Eye (tissue), 1 donor: ENCODE measurements at places on chromosomes 6 and 20.

- DNase-seq = no peak
Observed at GRCh38 chr6:404685-405423, 13.3 kb downstream of the IRF4 start.

- DNase-seq = peak; percentile 61
Observed at GRCh38 chr6:52407467-52407866, 12.7 kb upstream of the EFHC1 start.

GRCh38 chr6:141484711-141485110, 648.0 kb upstream of the GJE1 start:
- DNase-seq = no peak

DNA sequence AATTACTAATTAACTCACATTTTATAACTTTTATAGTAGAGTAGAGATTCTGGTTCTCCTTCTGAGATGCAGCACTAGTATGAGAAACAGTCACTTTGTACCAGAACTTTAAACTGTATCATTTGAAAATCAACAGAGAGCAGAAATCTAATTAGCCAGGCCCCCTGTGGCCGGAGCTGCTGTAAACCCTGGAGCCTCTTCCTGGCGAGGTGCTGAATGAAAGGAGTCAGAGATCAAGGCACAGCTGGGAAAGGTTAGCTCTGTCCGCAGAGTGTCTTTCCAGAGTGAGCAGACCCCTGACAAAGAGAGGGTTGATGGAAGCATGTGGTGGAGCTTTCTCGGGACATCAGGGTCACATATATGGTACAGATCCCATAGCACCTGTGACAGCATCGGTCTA, 703.8 kb downstream of the RFPL4B start:
- DNase-seq = peak; percentile 29

GRCh38 chr6:20481281-20481680, 53.0 kb upstream of the CDKAL1 start:
- DNase-seq = no peak

DNA sequence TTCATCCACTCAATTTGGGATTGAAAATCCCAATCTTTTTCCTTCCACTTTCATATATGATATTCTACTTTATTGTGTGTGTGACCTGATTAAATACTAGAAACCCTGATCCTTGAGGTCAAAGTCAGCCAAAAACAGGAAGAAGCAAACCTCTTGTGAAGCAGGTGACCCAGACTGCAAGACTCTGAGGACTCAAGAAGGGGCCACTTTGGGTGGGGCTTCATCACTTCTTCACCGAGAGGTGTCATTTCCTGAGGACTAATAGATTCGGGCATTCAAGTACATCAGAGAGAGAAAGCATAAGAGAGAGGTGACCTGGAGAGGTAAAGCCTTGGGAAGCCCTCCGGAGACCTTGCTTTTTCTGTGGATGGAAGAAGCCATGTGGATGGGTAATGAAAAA, 129.0 kb downstream of the CFAP61 start:
- no peak for DNase-seq

DNA sequence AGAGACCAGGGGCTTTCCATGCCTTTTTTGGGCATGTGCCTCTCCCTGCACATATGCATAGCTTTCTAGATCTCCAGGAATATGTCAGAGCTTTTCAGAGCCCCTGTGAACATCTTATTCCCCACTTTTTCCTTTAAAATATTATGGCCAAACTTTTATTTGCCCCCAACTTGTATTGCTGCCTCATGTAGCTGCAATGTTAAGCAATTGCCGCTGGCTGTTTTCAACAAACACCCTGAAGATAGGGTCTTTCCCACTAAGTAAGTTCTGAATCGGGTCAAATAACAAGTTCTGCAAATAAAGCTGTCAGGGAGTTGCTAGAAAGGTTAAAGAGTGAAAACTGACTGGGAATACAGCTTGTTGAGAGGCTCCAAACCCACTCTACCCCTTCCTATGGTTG, 42.3 kb downstream of the EBF4 start:
- DNase-seq = no peak

- no peak for DNase-seq
Observed at GRCh38 chr20:32564921-32565734, 20.0 kb downstream of the NOL4L start.

- DNase-seq = no peak
Observed at GRCh38 chr6:150514806-150515380, 84.8 kb upstream of the PLEKHG1 start.

GRCh38 chr6:13715444-13715883, 3.8 kb upstream of the RANBP9 start:
- DNase-seq = no peak

DNA sequence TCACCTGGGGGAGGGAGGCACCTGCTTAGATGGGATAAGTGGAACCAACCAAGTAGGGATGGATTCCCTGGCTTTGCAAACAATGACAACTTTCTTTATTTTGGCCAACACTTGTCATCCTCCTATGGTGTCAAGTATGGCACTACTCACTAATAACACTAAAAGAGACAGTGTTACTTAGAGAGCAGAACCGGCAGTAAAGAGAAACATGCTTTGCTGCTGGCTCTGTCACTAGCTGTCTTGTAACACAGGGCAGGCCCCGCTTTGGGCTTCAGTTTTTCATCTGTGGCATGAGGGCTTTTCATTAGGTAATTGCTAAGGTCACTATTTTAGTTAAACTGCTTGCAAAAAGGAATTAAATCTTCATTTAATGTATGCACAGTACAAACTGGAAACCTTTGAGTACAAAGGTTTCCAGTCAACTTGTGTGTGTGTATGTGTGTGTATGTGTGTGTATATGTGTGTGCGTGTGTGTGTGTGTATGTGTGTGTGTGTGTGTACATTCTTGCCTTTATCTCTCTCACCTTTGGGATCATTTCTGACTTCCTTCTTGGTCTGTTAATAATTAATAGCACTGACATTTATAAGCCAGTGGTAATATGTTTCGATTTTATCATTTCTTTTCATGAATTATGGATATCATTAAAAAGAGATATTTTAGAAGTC, 64.7 kb downstream of the BTBD3 start:
- DNase-seq = no peak

GRCh38 chr20:43895235-43895634, 19.4 kb upstream of the TOX2 start:
- no peak for DNase-seq

DNA sequence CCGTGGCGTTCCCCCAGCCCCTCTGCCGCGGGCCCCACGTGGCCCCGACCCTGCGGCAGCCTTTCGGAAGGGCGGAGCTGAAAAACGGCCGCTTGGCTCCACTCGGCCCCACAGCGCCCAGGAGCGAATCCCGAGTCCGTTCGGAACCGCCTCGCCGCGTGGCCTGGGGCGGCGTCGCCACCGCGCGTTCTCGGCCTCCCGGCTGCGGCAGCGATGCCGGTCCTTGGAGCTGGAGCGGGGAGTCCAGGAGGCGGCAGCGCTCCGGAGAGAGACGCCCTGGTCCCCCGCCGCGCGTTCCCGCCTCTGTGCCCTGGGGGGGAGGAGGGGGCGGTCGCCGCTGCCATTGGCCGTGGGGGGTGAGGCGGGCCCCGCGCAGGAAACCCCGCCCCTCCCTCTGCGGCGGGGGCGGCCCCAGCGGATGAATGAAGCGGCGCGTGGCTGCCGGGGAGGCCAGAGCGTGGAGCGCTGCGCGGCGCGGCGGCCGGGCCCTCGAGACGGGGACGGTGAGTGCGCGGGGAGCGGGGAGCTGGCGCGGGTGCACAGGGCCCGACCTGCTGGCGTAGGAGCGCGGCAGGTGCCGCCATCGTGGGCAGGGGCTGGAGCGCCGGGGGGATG, at the start of gene SLCO4A1:
TSS of gene SLCO4A1 (plus strand) at position 453 of the 615 bp plus-strand sequence. CDS start 13,952 bp downstream, outside the sequence.
- peak; percentile 73 for DNase-seq

DNA sequence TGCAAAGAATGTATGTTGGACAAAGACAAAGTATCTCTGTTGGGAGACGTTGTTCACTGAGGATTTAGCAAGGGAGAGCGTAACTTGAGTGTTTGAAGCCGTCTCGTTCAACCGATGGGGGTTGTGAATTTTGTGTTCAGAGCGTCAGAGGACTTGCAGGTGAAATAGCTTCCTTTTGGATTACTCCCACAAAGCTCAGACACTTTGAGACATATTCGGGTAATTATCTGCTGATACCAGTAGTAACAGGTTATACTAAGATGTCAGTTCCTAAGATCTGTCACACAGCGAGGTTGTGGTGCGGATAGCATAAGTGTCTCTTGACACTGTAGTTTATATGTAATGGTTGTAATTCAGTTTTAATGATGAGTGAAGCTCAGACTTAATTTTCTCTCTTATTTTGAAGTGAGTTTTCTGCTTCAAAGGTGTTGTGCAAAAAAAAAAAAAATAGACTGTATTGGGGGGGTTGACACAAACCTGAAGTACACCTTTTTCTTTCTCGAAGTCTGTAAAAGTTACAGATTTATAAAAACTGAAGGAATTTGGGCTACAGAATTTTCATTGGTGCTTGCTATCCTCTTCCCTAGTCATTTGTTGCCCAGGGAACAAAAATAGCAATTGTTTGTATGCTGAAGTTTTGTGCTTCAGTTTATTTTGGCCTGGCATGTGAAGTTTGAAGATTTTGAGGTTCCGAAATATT, 1.7 kb downstream of the ASXL1 start:
- DNase-seq = peak; percentile 24

GRCh38 chr6:158389193-158389919, 77.1 kb downstream of the TULP4 start:
- no peak for DNase-seq

GRCh38 chr6:31631681-31632278, 11.3 kb downstream of the PRRC2A start:
- DNase-seq = no peak

DNA sequence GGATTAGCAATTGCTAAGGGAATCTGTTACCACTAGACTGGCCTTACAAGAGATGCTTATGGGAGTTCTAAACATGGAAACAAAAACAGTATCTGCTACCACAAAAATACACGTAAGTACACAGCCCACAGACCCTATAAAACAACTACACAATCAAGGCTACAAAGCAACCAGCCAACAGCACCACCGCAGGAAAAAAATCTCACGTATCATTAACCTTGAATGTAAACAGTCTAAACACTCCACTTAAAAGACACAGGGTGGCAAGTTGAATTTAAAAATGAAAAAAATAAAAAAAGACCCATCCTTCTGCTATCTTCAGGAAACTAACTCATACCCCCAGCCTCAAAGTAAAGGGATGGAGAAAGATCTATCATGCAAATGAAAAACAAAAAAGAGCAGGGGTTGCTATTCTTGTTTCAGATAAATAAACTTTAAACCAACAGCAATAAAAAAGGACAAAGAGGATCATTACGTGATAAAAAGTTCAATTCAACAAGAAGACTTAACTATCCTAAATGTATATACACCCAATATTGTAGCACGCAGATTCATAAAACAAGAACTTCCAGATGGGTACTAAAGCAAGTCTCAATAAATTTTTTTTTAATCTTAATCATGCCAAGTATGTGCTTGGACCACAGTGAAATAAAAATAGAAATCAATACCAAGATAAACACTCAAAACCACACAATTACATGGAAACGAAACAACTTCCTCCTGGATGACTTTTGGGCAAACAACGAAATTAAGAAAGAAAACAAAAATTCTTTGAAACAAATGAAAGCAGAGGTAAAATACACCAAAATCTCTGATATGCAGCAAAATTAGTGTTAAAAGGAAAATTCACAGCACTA, 52.3 kb downstream of the RNGTT start:
- no peak for DNase-seq

DNA sequence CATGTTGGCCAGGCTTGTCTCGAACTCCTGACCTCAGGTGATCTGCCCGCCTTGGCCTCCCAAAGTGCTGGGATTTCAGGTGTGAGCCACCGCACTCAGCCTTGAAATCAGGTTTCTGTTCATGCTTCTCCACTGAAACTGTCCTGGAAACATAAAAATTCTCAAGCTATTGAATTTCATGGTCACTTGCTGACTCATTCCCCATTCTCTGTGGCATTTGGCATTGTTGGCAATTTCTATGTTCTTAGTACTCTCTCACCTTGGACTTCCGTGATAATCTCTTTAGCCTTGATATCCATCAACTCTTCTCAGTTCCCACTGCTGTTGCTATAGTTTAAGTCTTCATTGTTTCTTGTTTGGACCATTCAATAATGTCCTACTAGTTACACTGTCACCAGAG, 6.2 kb downstream of the SEL1L2 start:
- DNase-seq = no peak

- DNase-seq = peak; percentile 83
Observed at GRCh38 chr6:116217069-116217468, 36.8 kb downstream of the TSPYL4 start.

- no peak for DNase-seq
Observed at GRCh38 chr20:13676682-13677081, 38.0 kb upstream of the TASP1 start.
